ENCODE measurements at places on chromosomes 12 and 14. TPM values are rescaled to one million over a fixed set of nuclear protein-coding genes. Genes with fewer than 3 reads are reported as not detected.

The HOXC13 gene
- total RNA-seq: 11.6 TPM

The TSPAN19 gene
- total RNA-seq: not detected

The RAN gene
- total RNA-seq: 1,751 TPM

The COCH gene
- total RNA-seq: 21.0 TPM

The PARPBP gene
- total RNA-seq: 22.2 TPM

The DEGS2 gene
- total RNA-seq: 1.6 TPM

The CCDC175 gene
- not detected for total RNA-seq

The DPF3 gene
- total RNA-seq: 0.22 TPM

The SLCO1C1 gene
- total RNA-seq: not detected

The GLS2 gene
- total RNA-seq: 0.27 TPM

The DYNLL1 gene
- total RNA-seq: 634 TPM

The CMA1 gene
- total RNA-seq: not detected

The TAS2R42 gene
- not detected for total RNA-seq

The KRT2 gene
- total RNA-seq: not detected

The DHRS2 gene
- 5.0 TPM for total RNA-seq

The TESPA1 gene
- total RNA-seq: not detected
